ENCODE measurements at places on chromosomes 5 and 9.
A peak's percentile ranks its signal among the peaks of the same experiment; 100 is the strongest.

DNA sequence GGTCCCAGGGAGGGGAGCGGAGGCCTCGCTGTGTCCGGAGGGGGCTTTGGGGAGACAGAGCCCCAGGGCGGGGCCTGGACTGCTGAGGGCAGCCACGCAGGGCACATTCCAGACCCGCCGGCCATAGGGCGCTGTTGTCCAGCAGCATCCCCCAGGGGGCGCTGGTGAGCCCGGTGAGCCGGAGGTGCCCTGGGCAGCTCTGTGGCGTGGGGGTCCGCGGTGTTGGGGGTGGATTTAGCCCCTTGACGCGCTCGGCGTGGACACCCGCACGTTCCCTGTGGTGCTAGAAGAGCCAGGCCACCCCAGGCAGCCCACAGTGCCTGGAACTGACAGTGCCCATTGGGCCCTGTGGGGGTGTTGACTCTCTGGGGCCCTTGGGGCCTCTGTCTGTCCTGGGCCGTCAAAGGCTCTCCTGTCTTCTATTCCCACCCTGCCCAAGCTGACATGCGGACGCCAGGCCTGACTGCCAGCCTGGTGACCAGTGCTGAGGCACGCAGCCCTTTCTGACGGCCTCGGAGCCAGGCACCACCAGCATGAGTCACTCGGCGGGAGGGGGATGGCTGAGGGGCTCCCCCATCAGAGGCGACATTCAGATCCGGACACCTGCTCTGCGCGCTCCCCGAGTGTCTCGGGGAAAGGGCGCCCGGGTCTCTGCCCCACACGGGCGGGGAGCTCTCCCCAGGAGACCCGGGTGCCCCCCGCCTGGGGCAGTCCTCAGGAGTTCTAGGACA lies 23.9 kb downstream of the TPPP start:
- no peak for DNase-seq

GRCh38 chr9:131304676-131305355 lies 15.3 kb downstream of the PLPP7 start:
- DNase-seq = no peak

- DNase-seq = no peak
These were observed 192.6 kb upstream of the MSX2 start for GRCh38 chr5:174531782-174532191.

DNA sequence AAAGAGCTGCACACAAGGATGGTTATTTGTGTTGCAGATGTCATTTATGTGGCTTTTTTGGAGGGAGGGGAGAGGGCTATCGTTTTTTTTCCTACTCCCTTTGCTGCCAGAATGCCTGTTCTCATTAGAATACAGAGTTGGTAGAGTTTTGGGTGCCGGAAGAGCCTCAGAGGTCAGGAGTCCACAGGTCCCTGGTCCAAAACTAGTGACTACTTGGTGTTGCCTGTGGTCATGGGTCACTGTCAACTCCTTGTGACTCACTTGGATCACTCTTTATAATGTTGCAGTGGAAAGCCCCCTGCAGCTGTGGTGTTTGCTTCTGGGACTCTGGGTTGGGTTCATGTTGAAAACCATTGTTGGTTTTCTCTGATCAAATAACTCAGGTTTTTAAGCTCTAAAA lies 131.4 kb downstream of the MAST4 start:
- no peak for DNase-seq

DNA sequence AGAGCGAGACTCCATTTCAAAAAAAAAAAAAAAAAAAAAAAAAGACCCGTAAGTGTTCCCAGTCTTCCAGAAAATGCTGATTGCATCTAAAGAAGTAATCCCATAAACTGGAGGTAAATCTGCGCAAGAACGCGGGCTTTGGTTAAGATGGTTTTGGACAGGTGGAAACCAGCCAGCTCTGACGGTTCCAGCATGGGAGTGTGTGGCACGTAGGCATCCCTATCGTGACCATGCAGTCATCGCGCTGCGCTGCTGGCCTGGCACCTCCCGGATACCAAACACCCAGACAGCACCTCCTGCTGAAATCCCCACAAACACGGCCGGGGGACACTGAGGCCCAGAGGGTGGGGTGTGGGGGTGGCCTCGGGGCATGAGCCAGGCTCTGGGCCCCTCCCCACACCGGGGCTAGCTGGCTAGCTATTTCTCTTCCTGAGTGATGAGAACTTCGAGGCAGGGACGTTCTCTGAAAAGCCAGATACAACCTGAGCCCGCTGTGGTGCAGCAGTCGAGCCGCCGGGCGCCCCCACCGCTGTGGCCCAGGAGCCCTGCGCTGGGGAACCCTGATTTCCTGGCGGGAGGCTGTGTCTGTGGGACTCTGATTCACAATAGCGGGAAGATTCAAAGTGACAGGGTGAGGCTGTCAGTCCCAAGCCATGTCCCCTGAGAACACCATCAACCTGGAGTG lies 32.2 kb upstream of the NOTCH1 start:
- no peak for DNase-seq

- DNase-seq = no peak
These were observed 6.7 kb upstream of the AQP3 start for GRCh38 chr9:33453999-33454660.

- no peak for DNase-seq
These were observed 310.2 kb downstream of the PDE4D start for GRCh38 chr5:59583151-59583809.

GRCh38 chr9:22855980-22856379 lies 409.4 kb downstream of the DMRTA1 start:
- no peak for DNase-seq

DNA sequence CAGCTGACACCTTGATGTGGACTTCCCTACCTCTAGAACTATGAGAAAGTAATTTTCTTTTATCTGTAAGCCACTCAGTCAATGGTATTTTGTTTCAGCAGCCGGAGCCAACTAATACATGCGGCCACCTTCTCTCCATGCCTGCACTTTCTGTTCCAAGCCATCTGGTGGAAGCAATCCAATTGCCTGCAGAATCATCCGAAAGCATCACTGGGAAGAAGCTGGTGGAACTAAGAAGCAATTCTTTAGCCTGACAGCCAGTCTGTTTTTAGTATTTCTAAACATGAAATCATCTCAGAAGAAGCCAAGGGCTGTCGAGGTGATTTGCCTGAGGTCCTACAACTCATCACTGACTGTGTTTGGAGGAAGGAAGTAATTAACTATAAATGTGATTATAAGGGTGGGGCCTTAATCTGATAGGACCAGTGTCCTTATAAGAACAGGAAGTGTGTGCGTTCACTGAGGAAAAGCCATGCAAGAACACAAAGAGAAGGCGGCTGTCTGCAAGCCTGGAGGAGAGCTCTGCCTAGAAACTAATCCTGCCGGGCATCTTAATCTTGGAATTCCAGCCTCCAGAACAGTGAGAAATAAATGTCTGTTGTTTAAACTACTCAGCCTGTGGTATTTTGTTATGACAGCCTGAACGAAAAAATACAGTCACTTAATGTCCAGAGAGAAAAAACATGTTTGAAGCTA lies 49.1 kb downstream of the NXNL2 start:
- no peak for DNase-seq

- no peak for DNase-seq
These were observed 210.5 kb downstream of the NXNL2 start for GRCh38 chr9:88745276-88746001.

DNA sequence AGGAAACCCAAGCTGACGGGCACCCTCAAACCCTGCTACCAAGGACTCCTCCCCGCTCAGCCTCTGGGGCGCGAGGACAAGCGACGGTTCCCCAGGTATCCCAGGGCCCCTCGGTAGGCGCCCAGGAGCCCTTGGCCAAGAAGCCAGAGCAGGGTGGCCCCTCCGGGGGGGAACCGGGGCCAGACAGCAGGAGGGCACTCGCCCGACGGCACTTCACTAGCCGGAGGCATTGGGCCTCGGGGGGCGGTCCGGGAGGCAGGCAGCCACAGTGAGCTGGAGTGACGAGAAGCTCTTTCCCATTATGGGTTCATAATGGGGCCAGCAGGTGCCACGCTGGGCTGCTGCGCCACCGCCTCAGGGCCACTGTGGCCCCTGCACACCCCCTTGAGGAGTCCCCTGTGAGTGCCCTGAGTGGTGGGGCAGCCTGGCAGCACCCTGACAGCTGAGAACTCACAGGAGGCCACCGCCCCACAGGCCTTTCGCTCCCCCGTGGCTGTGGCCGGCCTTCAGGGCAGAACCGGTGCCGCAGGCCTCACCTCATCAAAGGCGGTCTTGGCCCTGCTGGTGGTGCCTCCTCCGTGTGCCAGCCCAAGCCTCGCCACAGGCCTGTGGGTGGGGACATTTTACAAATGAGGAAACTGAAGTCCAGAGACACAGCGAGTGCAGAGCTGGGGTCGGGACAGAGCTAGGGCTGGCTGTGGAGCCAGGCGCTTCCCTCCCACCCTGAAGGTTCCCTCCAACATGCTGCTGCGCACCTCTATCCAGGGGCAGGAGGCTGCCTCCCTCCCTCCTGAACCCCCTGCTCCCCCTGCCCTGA lies 68.7 kb downstream of the PSMB7 start:
- DNase-seq = no peak

DNA sequence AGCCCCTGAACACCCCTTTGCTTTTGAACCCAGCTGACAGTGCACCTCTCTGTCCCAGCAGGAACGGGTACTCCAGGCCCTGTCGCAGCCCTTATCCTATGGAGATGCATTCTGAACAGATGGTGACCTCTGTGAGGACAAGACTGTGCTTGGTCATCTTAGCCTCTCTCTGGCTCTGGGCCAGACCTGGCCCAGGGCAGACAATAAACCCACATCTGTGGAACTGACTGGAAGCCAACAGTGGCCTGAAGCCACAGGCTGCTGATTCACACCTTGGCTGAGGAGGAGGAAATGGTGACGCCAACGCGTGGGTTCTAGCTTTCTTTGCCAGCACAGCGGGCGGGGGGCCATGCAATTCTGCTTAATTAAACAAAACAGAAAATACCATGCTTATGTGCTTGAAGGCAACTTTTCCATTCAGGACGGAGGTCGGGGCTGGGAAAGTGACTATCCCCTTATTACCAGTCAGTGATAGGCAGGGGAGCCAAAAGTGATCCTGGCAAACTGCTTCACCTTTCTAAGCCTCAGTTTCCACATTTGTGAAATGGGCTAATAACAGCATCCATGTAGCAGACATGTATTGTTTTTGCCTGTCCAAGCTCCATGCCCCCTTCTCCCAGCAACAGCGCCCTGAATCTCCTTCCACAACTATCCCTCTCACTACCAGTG lies 10.8 kb downstream of the SH3PXD2B start:
- peak; percentile 79 for DNase-seq

GRCh38 chr9:119441338-119441737 lies 72.1 kb upstream of the BRINP1 start:
- DNase-seq = no peak

DNA sequence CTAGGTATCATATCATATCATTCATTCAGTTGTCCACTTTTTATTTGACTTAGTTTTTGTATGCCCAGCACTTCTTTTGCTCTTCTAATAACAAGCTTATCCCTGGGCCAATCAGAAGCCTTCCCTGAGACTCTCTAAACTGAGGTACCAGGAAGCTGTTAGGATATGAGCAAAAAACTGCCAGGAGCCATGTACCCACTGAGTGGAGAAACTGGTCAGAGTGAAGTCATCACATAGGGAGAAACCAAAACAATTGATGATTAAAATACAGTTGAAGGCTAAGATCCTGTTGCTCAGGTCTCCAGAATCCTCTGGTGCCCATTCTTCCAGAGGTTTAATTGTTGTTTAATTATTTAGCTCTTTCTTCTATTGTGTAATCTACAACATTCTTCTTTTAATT lies 120.2 kb downstream of the KIAA0825 start:
- no peak for DNase-seq

DNA sequence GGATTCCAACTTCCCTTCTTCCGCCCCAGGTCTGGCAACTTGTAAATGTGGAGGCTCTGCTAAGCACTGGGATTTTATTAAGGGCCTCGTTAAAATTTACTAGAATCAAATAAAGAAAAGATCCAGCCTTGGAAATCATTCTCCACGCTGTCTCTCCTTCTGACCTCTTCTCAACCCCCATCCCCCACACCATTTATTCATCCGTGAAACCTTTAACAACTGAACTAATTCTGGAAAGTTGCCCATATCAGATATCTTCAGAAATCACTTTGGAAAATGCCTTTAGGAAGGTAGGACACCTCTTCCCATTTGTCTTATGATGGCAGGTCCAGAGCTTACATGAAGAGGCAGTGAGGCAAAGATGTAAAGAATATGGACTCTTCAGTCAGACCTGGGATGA lies 288.5 kb downstream of the SLIT3 start:
- DNase-seq = no peak

DNA sequence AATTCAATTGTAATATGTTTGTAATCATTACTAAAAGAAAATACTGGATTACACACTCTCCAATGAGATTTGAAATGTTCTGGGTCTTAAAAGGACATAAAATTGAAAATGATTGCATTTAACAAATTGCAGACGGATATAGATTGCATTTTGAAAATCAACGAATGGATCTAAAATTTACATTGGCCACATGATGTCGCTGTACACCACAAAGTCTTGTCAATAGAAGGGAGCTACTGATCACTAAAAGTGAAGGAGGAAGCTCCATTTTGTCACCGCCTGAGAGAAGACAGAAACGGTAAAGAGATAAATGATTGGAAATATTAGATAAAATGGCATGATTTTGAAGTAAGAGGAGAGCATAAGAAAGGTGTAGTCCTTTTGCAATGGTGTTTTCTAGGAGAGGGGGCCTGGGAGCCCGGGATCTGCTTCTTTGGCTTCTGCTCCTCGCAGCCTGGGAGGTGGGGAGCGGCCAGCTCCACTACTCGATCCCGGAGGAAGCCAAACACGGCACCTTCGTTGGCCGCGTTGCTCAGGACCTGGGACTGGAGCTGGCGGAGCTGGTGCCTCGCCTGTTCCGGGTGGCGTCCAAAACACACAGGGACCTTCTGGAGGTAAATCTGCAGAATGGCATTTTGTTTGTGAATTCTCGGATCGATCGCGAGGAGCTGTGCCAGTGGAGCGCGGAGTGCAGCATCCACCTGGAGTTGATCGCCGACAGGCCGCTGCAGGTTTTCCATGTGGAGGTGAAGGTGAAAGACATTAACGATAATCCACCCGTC lies at the start of gene PCDHA1:
Gene PCDHA1 (plus strand): TSS at position 236 of the 782 bp plus-strand sequence.
- no peak for DNase-seq

DNA sequence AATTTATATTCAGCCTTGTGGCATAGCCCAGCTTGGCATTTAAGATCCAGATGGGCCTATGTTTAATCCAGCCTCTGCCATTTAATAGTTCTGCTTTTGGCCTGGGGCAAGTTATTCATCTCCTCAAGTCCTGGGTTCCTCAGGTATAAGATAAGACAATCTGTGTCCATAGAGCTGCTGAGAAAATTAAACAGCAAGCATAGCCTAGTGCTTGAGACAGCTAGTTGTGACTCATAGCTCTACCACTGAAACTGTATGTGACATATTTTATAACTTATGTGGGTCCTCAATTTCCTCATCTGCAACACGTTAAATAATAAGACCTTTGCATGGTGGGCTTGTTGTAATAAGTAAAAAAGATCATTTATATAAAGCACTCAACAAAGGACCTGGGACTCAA lies 53.3 kb upstream of the ATP10B start:
- DNase-seq = no peak

GRCh38 chr9:130993303-130994030 lies 15.5 kb upstream of the LAMC3 start:
- no peak for DNase-seq
